ENCODE measurements at places on chromosomes 3 and 15.

- DNase-seq, result no peak
Observed at GRCh38 chr15:58770519-58770856, 614 bp upstream of the MINDY2 start.

DNA sequence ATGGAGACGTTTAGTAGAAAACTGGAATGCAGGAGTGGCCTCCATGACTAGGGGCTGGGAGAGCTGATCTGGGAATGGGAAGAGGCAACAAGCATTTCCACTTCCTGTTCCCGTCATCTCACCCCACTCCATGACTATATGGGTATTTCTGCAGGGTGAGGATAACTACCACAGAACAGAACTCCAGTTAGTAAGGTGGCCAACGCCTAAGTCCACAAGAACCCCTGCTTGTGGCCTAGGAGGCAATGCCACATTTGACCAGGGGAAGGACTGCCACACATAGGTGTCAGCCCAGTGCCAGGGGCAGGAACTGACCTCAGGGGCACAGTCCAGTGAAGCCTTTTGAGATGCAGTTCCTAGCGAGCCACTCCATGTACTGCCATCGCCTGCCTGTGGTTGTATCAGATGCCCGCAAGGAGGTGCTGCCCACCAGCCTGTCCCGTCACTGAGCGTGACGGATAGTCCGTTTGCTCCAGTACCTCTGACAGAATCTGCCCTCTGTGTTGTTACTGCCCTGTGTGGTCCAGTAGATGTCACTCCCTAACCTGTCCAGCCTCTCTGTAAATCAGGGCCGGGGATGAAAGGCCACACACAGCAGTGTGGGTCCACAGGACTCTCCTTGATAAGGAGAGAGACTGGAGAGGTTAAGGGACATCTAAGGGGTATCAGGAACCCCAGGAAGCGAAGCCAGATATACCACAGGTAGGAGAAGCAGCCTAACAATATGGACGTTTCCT lies 3.5 kb upstream of the MTFMT start:
- no peak for DNase-seq

GRCh38 chr15:63134245-63134985 lies 12.8 kb downstream of the LACTB start:
- DNase-seq, result no peak

- no peak for DNase-seq
Observed at GRCh38 chr3:192819001-192819569, 91.7 kb upstream of the FGF12 start.

- no peak for DNase-seq
Observed at GRCh38 chr15:57018151-57018550, 99.7 kb downstream of the TCF12 start.

GRCh38 chr3:122365073-122365472 lies 18.0 kb downstream of the MIX23 start:
- DNase-seq, result no peak

- peak; percentile 7 for DNase-seq
Observed at GRCh38 chr3:9397906-9398699, 688 bp downstream of the SETD5 start.

DNA sequence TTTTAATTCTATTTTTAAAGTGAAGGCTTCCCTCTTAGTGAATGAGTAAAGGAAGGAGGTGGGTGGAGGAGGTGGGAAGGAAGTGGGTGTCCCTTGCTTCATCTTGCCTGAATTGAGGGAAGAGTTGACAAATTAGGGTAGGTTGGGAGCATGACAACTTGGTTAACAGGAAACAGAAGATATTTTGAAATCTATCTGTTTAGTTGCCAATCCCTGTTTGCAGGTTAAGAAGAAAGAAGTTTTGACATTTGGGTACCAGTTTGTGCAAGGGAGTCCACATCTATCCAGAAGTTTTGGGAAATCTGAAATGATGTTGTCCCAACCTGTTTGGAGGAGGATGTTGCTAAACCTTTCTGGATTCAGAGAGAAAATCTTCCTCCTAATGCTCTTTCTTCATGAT lies 204.1 kb upstream of the SUCLG2 start:
- no peak for DNase-seq

DNA sequence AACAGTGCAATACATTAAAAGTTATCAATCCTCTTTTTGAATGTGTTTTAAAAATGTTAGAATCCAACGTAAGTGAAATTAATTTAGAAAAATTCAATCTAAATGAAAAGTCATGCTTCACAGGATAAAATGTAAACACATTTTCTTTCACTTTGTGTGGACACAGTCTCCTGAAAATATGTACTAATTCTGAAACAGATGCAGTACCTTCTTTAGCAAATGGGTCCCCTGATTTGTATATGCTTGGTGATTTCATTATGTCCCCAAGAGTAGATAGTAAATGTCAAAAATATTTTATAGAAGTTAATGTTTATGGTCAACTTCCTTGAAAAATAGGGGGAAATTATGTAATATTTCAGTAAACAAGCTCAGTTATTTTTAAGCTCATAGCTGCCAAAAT lies 28.9 kb downstream of the FOXP1 start:
- no peak for DNase-seq

GRCh38 chr15:88089024-88089620 lies 167.4 kb downstream of the NTRK3 start:
- no peak for DNase-seq

DNA sequence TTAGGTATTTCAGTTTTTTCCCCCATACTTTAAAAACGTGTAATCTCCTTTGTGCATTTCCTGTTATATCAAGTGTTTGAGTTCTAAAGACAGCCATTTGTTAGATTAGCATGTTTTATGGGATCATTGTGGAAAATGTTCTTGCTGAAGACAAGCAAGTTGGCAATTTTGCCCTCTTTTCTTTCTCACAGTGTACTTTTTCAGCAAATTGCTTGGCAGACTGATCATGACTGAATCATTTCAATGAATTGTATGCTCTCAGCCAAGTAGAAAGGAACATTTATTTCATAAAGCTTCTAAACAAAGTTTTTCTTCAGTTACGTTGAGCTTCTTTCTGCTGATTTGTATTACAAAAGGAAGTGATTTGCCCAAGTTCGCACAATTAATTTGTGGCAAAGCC lies 51.6 kb downstream of the ATG7 start:
- no peak for DNase-seq

GRCh38 chr15:81752546-81752942 lies 293.3 kb downstream of the MEX3B start:
- DNase-seq, result no peak

- DNase-seq, result no peak
Observed at GRCh38 chr15:96160269-96160668, 170.2 kb upstream of the NR2F2 start.

GRCh38 chr3:56788521-56788920 lies 13.2 kb downstream of the ARHGEF3 start:
- no peak for DNase-seq

- DNase-seq, result no peak
Observed at GRCh38 chr15:56832125-56832524, 86.3 kb upstream of the TCF12 start.

GRCh38 chr3:25648925-25649830 lies 15.5 kb downstream of the TOP2B start:
- DNase-seq, result no peak

DNA sequence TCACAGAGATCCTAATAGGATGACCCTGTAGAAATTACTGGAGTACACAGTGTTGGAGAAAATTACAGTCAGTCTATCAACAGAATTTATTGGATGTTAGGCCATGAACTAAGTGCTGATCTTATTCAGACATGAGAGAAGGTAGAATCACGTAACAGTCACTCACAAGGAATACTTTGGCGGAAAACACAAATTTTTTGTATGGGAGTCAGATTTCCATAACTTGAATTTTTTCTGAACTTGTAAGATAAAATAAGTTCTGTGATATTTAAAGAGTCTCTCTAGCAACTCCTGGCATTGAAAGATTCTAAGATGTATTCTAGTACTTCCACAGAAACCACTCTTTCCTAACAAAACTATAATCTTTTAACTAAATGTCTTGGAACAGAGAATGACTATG lies 178.8 kb upstream of the MME start:
- no peak for DNase-seq

DNA sequence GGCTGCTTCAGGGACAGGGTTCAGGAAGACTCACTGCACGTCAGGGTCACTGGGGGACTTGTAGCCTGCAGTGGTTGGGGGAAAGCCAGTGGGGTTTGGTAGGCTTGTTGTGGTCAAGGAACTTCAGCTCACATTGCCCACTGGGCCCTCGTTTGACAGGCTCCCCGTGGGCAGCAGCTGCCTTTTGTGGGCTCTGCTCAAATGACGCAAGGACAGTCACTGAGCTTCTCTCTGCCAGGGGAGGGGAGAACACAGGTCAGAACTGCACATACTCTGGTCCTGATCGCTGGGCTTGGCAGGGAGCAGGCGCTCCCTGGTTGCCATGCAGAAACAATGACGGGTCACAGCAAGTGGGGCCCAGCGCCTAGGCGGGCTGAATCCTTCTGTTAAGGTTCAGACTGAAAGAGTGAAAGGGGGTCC lies 45.5 kb downstream of the FAM174B start:
- no peak for DNase-seq

GRCh38 chr15:47614360-47615011 lies 102.8 kb upstream of the SEMA6D start:
- DNase-seq, result no peak

- no peak for DNase-seq
Observed at GRCh38 chr15:95958382-95958781, 372.1 kb upstream of the NR2F2 start.

DNA sequence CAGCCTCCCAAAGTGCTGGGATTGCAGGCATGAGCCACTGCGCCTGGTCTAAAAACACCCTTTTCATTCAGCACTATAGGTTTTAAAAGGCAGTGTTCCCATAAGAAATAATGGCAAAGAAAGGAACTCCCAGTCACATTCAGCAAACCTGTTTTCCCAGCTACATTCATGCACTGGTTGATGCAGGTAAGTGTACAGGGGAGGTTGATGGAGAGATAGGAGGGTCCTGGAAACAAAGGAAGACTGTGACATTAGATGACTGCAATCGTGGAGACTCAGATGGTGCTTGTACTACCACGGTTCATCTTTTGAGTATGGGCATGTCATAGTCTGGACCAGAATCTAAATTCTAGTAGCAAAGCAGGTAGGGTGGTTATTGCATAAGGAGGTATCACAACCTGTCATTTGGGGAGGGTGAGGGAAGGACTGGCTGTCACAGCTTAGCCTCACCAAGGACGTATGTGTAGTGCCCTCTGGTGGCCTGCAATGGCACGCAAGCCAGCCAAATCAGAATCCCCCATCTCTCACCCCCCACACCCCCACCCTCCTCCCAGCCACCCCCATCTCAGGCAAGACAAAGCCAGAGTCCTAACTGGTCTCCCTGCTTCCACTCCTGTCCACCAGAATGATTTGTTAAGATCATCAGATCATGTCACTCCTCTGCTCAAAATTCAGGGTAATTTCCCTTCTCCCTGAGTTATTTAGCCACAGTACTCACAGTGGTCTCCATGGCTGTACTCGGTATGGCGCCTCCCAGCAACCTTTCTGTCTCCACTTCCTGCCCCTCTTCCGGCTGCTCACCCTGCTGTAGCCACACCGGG lies 28.8 kb upstream of the UBL7 start:
- peak; percentile 44 for DNase-seq

DNA sequence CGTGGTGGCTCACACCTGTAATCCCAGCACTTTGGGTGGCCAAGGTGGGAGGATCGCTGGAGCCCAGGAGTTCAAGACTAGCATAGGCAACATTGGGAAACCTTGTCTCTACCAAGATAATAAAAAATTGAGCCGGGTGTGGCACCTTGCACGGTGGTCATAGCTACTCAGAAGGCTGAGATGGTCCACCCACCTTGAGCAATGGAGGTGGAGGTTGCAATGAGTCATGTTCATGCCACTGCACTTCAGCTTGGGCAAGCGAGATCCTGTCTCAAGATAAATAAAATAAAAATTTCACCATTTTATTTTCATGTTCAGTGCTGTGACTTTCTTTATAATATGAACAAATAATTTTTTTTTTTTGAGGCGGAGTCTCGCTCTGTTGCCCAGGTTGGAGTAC lies 12.5 kb downstream of the MAPK6 start:
- no peak for DNase-seq

DNA sequence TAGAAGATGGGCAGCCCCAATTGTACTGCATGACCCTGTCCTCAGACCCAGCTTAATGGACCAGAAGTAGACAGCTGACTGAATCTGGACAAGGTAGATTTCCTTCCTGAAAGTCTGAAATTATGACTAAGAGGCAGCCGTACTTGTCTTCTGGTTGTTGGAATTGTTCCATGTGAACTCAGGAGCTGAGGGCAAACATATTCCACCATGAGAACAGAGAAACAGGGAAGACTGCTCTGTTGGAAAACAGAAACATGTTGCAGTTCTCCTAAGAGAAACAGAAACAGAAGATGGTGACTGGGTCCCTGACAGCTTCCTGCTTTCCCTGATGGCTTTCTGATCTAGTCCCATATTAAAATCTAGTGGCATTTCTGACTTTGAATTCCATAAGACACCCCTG lies 24.1 kb downstream of the POPDC2 start:
- no peak for DNase-seq

DNA sequence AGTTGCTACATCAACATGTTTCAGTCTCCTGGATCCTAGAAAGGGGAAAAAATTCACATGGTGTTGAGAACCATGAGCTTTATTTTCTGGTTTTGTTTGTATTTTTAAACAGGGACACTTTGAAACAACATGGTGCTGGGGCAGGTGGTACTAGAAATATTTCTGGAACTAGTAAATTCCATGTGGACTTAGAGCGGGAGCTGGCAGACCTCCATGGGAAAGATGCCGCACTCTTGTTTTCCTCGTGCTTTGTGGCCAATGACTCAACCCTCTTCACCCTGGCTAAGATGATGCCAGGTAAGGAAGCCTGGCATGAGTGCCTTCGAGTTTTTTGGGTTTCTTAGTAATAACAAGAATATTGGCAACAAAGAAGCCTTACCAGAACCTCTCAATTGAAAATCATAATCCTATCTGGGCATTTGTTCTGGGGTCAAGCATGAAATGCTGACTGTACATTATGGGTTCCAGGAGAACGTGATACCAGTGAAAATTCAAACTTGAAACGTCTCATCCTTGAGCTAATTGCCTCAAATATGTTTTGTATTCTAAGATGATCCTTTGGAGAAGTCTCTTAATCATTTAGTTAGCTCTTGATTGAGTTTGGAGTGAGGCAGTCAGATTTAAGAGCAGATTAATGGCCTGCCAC lies 7.9 kb downstream of the ALAS1 start:
- DNase-seq, result no peak

DNA sequence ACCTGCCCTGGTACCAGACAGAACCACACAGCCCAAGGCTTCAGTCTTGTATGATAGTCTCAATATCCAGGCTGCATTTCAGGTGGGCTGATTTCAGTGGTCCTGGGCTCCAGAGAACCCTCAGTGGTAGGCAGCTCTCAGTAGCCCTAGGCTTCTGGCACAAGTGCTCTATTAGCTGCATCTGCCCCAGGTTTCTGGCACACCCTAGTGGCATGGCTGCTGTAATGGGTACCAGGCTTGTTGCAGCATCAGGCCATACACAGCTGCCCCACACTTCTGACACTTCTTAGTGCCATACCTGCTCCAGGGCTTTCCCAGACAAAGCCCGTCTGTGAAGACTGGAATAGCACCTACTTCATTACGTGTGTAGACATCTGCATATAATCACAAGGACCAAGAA lies 1062.2 kb upstream of the EPHA6 start:
- no peak for DNase-seq

GRCh38 chr15:99651023-99651807 lies 82.0 kb downstream of the LYSMD4 start:
- no peak for DNase-seq
